ENCODE measurements at places on chromosomes 6 and 20. TPM values are rescaled to one million over a fixed set of nuclear protein-coding genes. Genes with fewer than 3 reads are reported as not detected.

DNA sequence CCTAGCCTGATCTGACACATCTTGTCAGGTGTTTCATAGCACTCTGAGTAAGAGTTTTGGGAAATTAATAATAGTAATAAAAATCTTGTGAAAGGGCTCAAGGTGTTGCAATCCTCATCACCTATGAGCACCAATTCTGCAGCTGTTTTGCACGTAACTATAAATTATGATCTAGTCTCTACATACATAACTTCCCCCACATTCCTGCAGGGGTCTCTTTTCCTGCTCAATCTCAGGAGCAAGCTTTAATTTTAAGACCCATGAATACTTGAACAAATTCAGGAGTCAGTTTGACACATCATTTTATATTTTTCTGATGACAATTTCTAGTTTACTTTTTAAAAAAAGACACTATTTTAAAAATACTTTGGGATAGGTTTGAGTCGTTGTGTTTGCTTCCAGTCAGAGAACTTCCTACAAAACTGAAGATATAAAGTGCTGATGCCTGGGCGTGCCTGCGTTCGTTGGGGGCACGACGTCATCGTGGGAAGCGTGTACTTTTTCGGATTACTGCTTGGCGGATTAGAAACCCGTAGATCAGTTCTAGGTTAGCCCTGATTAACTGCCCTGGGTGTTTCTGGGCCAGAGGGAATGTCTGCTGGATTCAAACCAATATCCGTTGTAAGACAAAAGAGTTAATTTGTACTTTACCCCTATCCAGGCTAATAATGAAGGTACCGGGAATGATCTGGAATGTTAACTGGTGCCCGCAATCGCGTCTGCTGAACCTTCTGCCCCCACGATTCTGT, 1.0 kb upstream of the E2F3 start:
- DNase-seq: no peak

- no peak for DNase-seq
These were observed 310.0 kb upstream of the PRND start for GRCh38 chr20:4411744-4412143.

- no peak for DNase-seq
These were observed 74.6 kb upstream of the L3MBTL3 start for GRCh38 chr6:129943637-129944271.

DNA sequence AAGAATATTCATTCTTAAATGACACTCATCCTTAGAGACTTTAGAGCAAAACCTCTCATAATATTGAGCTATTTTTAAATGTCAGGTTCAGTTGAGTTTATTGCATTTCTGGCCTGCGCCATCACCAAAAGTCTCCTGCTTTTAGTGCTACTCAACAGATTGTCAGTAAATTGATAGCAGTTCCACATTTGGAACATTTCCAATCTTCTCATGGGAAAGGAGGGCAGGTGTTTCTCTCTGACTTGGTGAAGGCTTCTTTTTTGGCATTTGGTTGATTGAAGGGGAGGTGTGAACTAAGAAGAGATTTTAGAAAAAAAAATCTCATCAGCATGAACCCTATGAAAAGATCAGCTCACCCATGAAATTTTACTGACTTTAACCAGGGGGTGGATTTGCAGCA, 125.9 kb upstream of the INSM1 start:
- DNase-seq: peak; percentile 73

GSTA2 gene
- total RNA-seq: not detected

FAM83B gene
- not detected for total RNA-seq

GPX5 gene
- total RNA-seq: not detected

VSTM2L gene
- 27.7 TPM for total RNA-seq

SLC22A16 gene
- total RNA-seq: 2.0 TPM

SIRPB1 gene
- total RNA-seq: 0.75 TPM
